NCI-H1930 (cell line): ENCODE measurements at places on chromosomes 12 and 14.

- DNase-seq, result no peak
These were observed 20.5 kb downstream of the TTC7B start for GRCh38 chr14:90795744-90796143.

DNA sequence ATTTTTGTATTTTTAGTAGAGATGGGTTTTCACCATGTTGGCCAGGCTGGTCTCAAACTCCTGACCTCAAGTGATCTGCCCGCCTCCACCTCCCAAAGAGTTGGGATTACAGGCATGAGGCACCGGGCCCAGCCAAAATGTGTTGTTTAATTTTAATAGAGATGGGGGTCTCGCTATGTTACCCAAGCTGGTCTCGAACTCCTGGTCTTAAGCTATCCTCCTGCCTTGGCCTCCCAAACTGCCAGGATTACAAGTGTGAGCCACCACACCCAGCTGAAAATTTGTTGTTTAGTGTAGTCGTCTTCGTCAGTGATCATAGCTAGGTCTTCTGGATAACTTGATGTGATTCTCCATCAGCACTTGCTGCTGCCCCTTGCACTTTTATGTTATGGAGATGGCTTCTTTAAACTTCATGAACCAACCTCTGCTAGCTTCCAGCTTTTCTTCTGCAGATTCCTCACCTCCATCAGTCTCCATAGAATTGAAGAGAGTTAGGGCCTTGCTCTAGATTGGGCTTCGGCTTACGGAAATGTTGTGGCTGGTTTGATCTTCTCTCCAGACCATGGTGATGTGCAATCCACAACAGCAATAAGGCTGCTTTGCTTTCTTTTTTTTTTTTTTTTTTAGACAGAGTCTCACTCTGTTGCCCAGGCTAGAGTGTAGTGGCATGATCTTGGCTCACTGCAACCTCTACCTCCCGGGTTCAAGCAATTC is 13.0 kb downstream of the ISCU start:
- DNase-seq, result no peak

DNA sequence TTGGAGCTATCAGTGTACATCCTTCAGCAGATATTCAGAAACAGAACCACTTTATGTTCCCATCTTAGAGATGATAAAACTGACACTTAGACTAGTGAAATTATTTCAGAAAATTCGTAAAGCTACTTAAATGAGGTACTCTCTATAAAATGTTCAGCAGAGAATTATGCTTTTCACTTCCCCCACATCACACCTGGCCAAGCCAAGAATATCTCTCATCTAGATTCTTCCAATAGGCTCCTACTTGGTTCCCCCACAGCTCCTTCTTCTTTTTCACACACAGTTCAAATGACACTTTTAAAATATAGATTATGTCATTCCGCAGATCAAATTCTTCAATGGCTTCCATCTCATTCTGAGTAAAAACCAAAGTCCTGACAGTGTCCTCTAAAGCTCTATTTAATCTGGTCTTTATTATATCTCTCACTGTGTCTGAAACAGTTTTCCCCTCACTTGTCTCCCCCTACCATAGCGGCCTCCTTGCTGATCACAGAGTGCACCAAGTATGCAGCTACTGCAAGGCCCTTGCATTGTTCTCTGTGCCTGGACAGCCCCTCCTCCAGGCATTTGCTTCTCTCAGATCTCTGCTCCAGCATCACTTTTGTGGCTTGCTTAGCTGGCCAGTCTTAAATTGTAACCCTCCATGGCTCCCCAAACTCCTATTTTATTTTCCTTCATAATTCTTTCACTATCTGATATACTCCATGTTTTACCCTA is 736.8 kb upstream of the USP15 start:
- no peak for DNase-seq

DNA sequence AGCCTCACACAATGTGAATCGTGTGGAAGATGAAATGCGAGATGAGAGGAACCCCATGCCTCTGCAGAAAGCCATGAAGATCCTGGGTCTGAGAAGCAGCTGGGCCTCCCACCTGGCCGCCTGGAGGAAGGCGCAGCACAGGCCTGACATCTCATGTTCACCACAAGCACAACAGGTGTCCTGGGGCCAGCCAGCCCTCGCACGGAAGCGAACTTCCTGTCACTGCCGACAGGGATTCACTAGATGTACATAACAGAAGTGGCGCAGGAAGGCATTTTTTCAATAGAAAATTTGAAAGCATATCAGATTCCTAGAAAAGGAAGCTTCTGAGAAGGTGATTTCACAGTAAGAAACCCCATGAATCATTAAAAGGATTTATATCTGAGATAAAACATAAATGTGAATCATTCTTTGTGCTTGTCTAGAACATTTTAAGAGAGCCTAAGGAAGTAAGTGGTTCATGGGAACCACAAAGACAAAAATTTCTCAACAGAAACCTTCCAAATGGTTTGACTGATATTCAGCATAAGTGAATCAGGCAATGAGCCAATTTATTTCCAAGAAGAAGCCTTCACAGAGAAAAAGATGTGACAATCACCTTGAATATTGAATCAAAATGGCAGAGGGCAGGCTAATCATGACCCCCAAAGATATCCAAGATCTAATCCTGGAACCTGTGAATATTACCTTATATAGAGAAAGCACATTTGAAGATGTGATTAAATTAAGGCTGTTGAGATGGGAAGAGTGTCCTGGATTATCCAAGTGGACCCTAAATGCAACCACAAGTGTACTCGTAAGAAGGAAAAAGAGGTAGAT is 311.9 kb downstream of the DUSP6 start:
- no peak for DNase-seq

DNA sequence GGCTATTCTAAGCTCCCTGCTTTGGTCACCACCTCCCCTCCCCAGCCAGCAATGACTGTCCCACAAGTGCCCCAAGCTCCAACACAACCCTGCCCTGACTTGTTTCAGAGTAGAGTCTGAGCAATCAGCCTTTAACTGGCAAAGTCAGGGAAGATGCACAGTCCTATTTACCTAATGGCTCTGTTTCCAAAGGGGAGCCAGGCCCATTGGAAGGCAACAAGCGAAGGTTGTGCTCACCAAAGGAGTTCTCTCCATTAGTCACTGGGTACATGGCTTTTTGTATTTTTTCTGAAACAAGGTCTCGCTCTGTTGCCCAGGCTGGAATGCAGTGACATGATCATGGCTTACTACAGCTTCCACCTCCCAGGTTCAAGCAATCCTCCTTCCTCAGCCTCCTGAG is 267.1 kb upstream of the CRY1 start:
- DNase-seq, result no peak

DNA sequence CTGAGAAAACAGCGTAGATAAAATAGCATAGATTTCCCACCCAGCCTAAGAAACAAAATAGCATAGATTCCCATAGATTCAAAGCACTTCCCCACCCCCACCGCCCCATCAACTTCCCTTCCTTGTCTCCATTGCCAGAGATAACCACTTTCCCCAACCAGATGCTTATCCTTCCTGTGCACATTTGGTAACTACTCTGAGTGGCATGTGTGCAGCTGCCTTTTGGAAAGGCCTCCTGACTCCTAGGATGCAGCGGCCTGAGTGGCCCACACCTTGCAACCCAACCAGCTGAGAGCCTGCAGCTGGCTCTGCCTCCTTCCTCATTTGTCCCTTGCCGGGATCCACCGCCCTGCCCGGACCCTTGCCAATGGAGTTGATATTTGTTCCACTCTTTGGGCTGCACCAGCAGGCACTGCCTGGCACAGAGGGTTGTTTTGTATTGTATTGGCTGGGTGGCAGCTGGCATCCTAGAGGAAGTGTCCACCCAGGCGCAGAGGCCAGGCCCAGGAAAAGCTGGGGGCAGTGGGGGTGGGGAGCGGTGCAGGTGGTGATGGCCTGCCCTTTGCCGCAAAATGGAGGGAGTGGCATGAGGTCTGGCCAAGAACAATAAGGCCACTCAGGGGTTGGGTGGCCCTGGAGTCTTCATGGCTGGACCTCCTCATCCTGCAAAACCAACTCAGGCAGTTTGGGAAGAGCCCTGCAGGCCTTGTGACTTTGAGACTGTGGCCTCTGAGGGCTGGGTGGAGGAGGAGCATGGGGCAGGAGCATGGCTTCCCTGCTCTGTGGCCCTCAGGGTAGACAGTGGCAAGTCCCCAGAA is 4.9 kb downstream of the SLC48A1 start:
- no peak for DNase-seq

- no peak for DNase-seq
These were observed 69.0 kb downstream of the IFT81 start for GRCh38 chr12:110193196-110193595.

DNA sequence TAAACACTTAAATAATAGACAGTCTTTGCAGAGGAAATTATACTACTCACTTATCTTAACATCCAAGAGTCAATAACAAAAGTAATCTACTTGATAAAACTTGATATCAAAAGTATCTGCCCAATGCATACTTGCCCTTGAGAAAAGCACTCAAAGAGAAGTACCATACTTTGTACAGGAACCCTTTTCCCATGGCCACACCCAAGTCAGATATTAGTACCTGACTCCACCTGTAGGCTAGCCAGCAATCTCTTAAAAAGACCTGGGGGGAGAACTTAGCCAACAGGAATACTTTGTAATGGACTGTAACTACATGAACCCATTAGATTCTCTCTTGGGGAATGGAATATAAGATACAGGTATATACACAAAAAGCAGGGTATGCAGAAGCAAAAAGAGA is 99.6 kb upstream of the HECTD1 start:
- no peak for DNase-seq

DNA sequence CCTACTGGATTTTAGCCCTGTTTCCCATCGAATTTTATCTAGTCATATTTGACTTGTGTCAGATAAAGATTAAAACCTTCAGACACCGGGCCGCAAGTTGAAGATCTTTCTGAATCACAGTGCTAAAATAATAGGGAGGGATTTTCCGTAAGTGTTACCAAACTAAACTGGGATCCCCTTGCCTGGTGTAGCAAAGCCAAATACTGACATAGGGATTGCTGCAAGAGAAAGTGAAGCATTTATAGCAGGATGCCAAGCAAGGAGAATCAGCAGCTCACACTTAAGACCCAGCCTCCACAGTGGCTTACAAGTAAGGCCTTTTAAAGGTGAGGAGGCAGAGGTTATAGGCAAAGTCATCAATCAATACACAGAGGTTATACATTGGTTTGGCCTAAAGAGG is 147.4 kb downstream of the AKAP6 start:
- DNase-seq, result no peak

GRCh38 chr12:93042283-93042682 is 113.2 kb upstream of the EEA1 start:
- DNase-seq, result no peak

DNA sequence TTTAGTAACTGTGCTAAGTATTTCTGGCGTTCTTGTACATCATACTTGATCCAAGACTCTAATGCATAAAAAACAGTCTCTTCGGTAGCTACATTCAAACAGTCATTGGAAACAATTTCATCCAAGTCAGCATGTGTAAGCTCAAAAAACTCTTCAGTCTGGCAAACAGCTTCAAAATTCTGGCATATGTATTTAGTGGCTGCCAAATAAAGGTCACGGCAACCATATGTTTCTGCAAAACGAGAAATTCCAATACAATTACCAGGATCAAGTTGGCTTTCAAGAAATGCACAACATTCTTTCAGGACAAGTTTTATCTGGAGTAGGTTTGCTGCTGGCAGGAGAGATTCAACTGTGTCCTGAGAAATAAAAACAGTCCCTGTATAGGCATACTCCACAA is 16.5 kb downstream of the KLHL28 start:
- no peak for DNase-seq

GRCh38 chr14:20429801-20430669 is 5.9 kb downstream of the KLHL33 start:
- DNase-seq, result no peak

GRCh38 chr12:131528144-131528543 is 182.7 kb upstream of the SFSWAP start:
- no peak for DNase-seq

- no peak for DNase-seq
These were observed 12.5 kb upstream of the IFT81 start for GRCh38 chr12:110111476-110112334.

DNA sequence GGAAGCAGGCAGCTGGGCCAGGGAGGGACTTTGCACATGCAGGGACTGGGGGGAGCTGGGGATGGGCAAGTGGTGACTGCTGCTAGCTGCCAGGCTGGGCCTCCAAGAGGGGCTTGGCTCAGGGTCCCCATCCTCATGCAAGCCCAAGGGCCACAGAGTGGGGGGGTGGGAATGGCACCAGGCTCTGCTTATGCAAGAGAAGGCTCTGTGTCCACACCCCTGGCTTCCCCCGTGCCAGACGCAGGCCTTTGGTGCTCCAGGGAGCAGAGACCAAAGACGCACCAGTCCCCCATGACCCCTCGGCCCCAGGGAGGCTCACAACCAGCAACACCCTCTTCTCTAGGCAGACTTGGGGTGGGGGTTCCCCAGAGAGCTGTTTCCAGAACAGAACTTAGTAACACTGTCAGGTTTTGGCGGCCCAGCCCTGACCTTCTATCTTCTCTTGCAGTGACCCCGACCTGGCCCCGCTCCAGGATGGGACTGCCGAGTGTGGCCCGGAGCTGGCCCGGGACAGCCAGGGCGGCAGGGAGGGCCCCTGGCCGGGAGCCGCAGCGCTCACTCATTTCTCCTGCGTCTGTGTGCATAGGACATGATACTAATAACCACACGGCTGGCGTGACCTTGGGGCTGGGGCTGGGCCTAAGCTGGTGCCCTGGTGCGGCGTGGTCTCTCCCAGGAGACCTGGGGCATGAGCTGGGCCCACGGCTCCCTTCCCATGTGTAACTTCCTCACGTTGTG is 14.3 kb downstream of the XRCC3 start:
- DNase-seq, result no peak

DNA sequence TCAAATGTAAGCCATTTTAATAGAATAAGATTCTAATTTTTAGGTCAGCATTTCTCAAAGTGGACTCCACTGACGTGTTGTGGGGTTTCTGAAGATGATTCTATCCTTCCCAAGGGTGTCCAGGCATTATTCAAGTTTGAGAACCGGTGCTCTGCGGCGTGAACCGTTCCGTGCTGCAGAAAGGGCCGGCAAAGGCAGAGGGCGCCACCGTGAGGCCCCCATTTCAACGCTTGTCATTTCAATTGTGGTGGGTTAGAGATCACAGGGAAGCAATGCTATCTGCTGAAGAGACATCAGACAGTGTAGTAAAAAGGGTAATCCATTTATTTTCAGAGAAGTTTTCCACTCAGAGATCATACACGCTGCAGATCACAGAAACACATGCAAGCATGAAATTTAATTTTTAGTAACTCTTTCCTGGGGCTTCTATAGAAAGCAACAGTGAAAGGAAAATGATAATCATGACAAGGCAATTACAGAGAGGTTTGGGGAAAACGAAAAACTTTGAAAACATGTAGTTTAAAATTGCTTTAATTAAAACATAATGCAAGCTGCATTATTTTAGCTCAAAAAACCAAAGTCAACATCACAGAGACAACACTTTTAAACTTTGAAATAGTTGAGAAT is 201.7 kb downstream of the EXOC5 start:
- peak; percentile 10 for DNase-seq
